Left kidney (tissue), 8 donors: ENCODE measurements at places on chromosomes 4 and X.

- DNase-seq: no peak
These were observed 8.4 kb upstream of the CD99 start for GRCh38 chrX:2682565-2683177.

DNA sequence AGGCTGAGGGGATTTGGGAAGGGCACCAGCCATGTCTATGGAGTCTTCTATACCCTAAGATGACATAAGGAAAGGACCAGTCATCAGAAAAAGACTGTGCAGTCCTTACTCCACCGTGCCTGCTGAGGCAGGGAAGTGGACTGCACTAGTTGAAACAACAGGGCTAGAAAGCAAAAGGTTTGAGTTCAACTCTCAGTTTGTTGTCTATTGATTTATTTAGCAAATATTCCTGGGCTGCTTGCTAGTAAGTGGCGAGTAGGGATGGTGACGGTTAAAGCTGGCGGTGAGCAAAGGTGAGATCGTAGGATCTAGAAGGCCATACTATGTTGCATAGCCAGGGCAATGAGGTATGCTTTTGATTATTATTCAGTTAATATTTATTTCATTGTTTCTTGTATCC is 110.1 kb downstream of the SMIM20 start:
- no peak for DNase-seq

- no peak for DNase-seq
These were observed 36.3 kb upstream of the AREG start for GRCh38 chr4:74408639-74409038.

DNA sequence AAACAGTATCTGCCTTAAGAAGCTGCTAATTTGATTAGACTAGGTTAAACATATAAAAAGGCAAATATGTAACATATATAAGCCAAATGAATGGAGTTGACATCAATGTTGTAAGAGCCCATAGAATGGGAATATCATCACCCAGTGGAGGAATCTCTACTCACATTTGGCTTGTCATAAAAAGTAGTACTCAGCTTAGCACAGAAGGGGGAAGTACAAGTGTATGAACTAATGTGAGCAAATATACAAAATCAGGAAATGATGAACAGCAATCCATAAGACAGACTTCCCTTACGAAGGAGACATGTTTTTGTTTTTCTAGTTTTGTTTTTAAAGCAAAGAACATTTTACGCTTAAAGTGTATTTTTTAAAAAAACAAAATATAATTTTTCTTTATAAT is 74.9 kb downstream of the MAB21L2 start:
- DNase-seq: no peak

DNA sequence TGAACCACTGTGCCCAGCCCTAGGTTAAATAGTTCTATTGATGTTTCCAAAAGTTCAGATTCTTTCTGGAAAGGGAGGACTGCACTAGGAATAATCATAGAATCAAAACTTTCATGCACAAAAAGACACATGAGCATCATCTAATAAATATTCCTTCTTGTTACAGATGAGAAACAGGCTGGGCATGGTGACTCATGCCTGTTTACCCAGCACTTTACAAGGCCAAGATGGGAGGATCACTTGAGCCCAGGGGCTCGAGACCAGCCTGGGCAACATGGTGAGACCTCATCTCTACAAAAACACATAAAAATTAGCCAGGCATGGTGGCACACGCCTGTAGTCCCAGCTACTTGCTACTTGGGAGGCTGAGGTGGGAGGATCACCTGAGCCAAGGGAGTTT is 27.7 kb downstream of the LARP7 start:
- no peak for DNase-seq

- DNase-seq: no peak
These were observed 121.0 kb upstream of the EPHA5 start for GRCh38 chr4:65791111-65791811.

DNA sequence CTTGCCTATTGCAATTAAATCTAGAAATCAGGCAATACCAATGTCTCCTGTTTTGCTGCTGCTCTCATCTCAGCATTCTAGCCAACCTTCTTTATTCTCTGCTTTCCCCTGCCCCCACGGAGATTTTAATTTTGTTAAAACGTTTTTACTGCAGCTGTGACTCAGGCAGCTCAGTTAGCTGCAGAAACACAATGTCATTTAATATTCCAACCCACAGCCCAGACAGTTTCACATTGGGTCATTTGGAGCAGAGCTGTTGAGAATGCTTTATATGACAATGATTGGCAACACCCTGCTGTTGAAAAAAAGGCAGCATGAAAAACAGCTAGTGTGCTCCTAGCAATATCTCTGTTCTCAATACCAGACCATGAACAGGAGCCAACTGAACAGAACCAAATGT is 12.6 kb upstream of the SLC10A4 start:
- DNase-seq: no peak

GRCh38 chrX:17779434-17779833 is 42.1 kb downstream of the SCML1 start:
- DNase-seq: no peak

DNA sequence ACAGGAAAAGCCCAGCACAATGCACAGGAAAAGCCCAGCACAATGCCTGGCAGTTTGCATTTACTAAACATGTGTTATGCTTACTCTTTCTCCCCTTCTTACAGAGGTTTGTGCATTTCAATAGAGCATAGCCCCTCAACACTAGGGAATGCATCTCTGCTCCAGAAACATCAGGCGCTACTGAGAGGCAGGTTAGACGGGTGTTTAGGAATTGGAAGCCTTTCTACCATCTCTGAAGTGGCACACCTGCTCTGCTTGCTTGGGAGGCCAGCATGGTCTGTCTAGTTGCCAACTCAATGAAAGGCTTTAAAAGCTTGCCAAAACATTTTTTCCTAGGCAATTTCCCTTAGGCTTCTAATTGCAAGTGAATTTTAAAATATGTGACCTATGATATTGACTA is 55.7 kb downstream of the GRID2 start:
- no peak for DNase-seq

DNA sequence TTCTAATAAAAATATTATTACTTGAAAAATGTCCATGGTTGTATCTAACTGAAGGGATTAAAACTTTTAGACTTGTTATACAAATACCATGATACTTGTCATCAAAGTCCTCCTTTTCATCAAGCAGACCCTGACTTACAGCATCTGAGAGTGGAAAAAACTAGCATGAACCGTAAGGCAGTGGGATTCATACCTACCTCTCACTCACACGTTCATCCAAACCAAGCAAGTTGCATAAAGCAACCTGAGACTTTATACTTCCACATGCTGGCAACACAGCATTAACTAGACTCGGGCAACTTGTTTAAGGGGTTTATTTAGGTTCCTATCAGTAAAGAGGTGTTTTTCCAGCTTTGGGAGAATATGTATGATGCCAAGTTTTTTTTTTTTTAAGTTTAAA is 22.6 kb upstream of the TLR7 start:
- no peak for DNase-seq
